Dermis lymphatic vessel endothelial cell (primary cell): ENCODE measurements at places on chromosomes 4 and X. TPM values are rescaled to one million over a fixed set of nuclear protein-coding genes. Genes with fewer than 3 reads are reported as not detected.

The DRD5 gene
- not detected in 2 replicates for total RNA-seq

The DAPP1 gene
- total RNA-seq = not detected in 2 replicates

The FAM9C gene
- not detected in 2 replicates for total RNA-seq

The SLIT2 gene
- 0.52 and 0.65 TPM in 2 replicates for total RNA-seq

The TMEM31 gene
- total RNA-seq = 0.09 TPM in 1 of 2 replicates, not detected in the other

The ASB12 gene
- total RNA-seq = not detected in 2 replicates

The CCDC120 gene
- 0.52 and 0.54 TPM in 2 replicates for total RNA-seq

The TNMD gene
- total RNA-seq = not detected in 2 replicates

The MAGEC1 gene
- total RNA-seq = not detected in 2 replicates

The CLRN2 gene
- total RNA-seq = not detected in 2 replicates

The SLC25A14 gene
- 6.2 and 7.6 TPM in 2 replicates for total RNA-seq

The PHOX2B gene
- not detected in 2 replicates for total RNA-seq

The EFHC2 gene
- not detected in 2 replicates for total RNA-seq

The NMU gene
- total RNA-seq = 0.17 TPM in 1 of 2 replicates, not detected in the other

The PAGE2B gene
- total RNA-seq = not detected in 2 replicates

The BCORL1 gene
- total RNA-seq = 2.0 TPM in 2 replicates

The FAM149A gene
- 0.09 and 0.11 TPM in 2 replicates for total RNA-seq
